Stimulated activated CD8-positive, alpha-beta memory T cell treated with anti-CD3 and anti-CD28 coated beads, Interleukin-15, amount 100 ng/mL, for 24 hours (primary cell): ENCODE measurements at places on chromosomes 4 and X.

- DNase-seq: no peak
These were observed 18.4 kb upstream of the MAGEB17 start for GRCh38 chrX:16148896-16149295.

DNA sequence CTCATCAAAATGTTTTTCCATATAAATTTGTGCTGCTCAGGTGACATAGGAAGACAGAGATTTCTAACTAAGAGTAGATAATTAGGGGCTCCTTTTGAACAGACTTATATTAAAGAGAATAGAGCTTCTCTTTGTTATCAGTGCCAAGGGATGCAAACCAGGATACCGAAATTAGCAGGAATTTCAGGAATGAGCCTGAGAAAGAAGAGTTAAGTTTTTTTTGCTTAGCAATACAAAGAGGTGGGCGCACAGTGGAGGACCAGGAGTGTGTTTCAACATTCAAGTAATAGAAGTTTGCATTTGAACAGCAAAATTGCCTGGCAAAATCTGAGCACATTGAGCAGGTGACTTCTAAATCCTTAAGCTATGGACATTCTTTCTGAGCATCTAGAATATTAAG, 541.3 kb downstream of the GBA3 start:
- no peak for DNase-seq

GRCh38 chr4:38600575-38600974, 63.4 kb upstream of the KLF3 start:
- DNase-seq: no peak

DNA sequence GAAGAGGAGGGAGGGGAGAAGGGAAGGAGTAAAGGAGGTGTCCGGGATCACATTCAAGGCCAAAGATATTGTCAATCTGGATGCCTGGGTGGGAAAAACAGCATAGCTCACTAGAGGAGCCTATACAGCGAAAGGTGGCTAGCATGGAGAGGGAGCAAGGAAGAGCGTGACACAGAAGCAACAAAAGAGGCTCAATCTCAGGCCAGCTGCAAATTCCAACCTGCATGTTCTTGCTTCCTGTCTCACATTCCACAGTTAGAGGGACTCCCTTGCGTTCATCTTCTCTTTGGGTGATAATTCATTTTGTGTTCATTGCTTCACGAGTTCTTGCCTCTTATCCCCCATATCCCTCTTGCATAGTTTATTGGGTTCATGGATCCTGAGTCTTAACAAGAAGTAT, 3.0 kb upstream of the CLNK start:
- no peak for DNase-seq

- DNase-seq: no peak
These were observed 66.1 kb downstream of the PHKA2 start for GRCh38 chrX:18917831-18918230.

- no peak for DNase-seq
These were observed at the start of gene ASB9 for GRCh38 chrX:15269618-15270521. ASB9 (minus strand) TSS chrX:15270083; CDS start chrX:15269874, 209 bp downstream.

GRCh38 chrX:19555236-19555635, 39.9 kb upstream of the MAP3K15 start:
- DNase-seq: no peak

- no peak for DNase-seq
These were observed 13.6 kb upstream of the NAT8L start for GRCh38 chr4:2045518-2045951.

DNA sequence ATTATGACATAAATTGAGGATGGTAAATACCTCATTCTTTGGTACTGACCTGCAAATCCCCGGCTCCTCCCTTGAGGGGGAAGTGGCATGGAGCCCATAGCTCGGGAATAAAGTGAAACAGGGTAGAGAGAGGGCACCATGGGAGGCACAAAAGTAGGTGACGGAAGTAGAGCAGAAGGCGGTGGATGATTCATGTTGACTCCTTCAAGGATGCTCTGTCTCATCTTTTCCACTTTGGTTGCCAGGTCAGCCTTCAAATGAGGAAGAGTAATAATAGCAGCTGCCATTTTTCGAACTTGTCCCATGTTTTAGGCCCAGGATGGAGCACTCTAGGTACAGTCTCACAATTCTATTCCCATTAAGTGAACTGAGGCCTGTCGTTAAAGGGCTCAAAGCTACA, 41.4 kb upstream of the PHF8 start:
- DNase-seq: no peak

DNA sequence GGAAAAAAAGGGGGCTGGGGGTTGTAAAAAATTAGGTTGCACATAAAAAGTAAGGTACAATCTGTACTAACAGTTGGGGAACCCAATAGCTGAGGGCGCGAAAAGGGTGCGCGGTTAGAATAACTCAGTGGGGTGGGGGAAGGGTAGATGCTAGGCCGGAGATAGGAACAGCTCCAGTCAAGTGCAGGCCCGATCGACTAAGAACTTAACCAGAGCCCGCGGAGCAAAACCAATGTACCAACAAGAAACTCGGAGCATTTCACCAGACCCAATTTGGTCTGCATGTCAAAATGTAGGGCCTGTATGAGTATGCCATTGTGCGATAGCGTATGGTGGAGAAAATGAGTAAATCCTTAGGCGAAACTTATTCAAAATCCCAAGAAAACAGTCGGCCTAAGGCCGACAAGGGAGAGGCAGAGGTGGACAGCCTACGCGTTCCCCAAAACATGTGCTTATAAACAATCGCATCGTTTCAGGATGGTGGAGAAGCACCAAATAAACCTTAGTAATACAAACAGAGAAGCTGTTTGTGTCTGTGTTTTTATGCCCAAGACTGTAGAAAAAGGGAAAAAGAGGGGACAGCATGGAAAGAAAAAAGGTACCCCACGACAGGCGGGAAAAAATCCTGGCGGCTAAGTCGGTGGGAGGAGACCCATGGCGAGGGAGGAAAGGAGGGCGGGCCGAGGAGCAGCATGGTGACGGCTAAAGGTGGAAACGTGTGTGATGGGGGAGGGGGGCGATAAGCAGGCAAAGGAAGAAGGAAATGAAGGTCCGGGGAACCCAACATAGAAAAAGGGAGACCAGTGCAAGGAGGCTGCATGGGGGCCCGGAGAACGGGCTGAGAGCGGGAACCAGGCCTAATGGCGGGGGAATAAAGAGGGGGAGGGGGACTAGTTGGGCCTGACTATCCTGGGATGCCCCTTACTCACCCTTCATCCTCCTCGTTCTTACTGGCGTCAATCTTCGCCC, 990 bp downstream of the HNRNPD start:
- peak; percentile 41 for DNase-seq

DNA sequence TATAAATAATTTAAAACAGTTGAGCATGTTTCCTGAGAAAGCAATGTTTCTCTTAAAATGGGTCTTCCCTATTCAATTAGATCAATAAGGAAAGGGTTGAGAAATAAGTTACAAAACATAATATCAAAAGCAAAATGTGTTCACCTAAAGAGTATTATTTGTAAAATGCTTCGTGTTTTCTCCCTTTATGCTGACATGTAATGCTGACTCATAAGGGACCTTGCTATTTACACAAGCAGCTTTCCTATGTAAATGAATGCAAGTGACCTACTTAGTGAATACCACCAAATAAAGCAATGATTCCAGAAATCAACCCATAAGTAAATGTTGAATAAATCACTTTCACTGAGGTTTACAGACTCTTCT, 91.5 kb downstream of the ELOVL6 start:
- DNase-seq: no peak

- DNase-seq: no peak
These were observed 17.4 kb downstream of the PCYT1B start for GRCh38 chrX:24629701-24630100.
